CD4-positive, alpha-beta T cell treated with Interleukin-15 for 1 hour (primary cell): ENCODE measurements at places on chromosomes 2 and 18.

GRCh38 chr2:86570059-86570458 is 6.8 kb upstream of the CHMP3 start:
- no peak for DNase-seq

DNA sequence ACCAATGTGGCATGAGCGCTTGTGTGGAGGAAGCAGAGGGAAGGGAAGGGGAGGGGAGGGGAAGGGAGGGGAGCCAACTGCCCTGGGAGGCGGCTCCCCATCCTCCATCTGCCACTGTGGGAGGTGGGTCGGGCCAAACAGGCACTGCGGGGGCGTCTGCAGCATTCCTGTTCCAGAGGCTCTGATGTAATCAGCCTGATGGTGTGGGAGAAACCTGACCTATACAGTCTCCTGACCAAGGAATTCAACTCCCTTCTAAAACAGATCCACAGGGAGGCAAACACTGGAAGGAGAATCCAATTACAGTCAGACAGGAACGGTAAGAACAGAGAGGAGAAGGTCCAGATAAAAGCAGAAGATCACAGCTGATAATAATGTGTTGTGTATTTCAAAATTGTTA is 88.8 kb downstream of the CD8B2 start:
- no peak for DNase-seq

- DNase-seq = no peak
Measured at GRCh38 chr2:86201671-86202335, 2.5 kb downstream of the MRPL35 start.

GRCh38 chr2:135259123-135259522 is 207.0 kb downstream of the RAB3GAP1 start:
- DNase-seq = no peak

DNA sequence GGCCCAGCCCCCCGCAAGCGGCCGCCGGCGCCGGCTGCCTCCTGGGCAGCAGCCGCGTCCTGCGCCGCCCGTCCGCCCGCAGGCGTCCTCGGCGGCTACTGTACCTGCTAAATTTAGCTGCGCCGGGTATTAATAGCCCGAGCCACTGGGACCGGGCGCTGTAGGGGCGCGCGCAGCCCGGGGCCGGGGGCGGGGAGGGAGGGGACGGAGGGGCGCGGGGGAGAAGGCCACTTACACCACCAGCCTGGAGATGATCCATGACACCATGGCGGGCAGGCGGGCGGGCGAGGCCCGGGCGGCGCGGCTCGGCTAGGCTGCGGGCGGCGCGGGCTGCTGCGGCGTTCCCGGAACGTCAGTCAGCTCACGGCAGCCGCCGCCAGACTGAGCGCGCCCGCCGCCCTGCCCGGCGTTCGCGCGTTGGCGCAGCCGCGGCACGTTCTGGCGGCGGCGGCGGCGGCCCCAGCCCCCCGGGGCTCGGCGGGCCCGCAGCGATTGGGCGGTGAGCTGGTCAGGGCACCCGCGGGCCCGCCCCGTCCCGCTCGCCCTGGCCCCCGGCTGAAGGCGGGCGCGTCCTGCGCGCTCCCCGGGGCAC is at the start of gene REEP1:
Gene REEP1, minus strand, starts transcription at position 383 of the 592 bp plus-strand sequence. Its CDS starts 116 bp downstream, at position 267.
- DNase-seq = no peak

GRCh38 chr2:41127351-41127750 is 675.5 kb upstream of the SLC8A1 start:
- DNase-seq = no peak

GRCh38 chr2:21001225-21001946 is 42.5 kb downstream of the APOB start:
- DNase-seq = no peak

GRCh38 chr2:209532321-209532720 is 108.5 kb downstream of the MAP2 start:
- no peak for DNase-seq

- DNase-seq = no peak
Measured at GRCh38 chr2:6067806-6068205, 375.6 kb downstream of the SOX11 start.
